ENCODE measurements at places on chromosomes 3 and 15. TPM values are rescaled to one million over a fixed set of nuclear protein-coding genes. Genes with fewer than 3 reads are reported as not detected.

Gene TOMM70
- 45.5 TPM for total RNA-seq

Gene ACTC1
- 0.20 TPM for total RNA-seq

Gene SCN5A
- 0.38 TPM for total RNA-seq

Gene AHSG
- total RNA-seq, result 0.11 TPM

Gene SPESP1
- total RNA-seq, result not detected
